ENCODE measurements at places on chromosomes 3 and 15.

DNA sequence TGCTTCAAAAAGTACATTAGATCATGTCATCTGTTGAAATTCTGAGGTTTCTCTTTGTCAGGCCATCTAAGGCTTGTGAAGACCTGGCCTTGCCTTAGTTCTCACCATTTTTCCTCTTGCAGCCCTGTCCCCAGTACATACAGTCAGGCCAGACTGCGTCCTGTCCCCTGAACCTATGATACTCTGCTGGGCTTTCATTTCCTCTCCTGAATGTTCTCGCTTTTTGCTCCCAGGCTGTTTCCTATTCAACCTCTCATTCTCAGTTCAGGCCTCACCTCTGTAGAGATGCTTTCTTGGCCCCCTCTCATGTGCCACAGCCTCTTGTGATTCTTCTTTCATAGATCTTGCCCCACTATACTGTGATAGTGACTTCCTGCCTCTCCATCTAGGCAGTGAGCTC lies 648.8 kb upstream of the KCNMB2 start:
- DNase-seq: no peak

GRCh38 chr3:10708216-10708893 lies 107.7 kb upstream of the SLC6A11 start:
- DNase-seq: no peak

DNA sequence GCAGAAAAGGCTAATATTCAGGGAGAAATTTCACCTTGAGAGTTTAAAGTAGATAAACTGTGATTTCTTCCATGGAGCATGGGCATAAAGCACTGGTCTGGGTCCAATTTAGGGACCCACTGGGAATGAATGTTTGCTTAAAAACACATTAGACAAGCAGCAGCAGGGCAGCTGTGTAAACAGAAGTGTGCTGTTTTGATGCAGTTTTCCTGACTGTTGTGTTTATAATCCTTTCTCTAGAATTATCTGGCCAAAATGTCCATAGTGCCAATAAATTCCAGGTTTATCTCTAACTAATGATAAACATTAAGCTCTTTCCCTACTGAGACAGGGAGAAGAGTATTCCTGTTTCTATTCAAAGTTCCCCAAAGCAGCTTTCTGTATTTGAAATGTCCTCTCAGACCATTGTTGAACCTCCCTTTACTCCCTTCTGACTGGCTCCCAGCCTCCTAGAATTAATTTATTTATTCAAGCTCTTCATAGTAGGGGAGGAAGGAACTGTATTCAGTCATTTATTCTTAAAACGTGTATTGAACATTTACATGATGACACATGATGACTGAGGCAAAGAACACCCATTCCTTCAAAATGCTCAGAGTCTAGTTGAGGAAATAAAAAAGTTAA lies 7.0 kb upstream of the TM4SF18 start:
- DNase-seq: no peak

- no peak for DNase-seq
These were observed 523.0 kb downstream of the NTRK3 start for GRCh38 chr15:87733541-87733941.

GRCh38 chr3:149638228-149639092 lies 19.4 kb downstream of the WWTR1 start:
- DNase-seq: no peak

- no peak for DNase-seq
These were observed 507.7 kb downstream of the IGSF11 start for GRCh38 chr3:118526758-118527513.

Data from Right ventricle myocardium superior (tissue), 1 donor.